ENCODE measurements at places on chromosomes 16 and 17.

GRCh38 chr17:76407509-76407908, 23.1 kb downstream of the SPHK1 start:
- DNase-seq: no peak

GRCh38 chr17:49390548-49391324, 23.9 kb downstream of the PHB1 start:
- no peak for DNase-seq

- no peak for DNase-seq
Observed at GRCh38 chr17:869567-870525, 87.7 kb downstream of the MRM3 start.

DNA sequence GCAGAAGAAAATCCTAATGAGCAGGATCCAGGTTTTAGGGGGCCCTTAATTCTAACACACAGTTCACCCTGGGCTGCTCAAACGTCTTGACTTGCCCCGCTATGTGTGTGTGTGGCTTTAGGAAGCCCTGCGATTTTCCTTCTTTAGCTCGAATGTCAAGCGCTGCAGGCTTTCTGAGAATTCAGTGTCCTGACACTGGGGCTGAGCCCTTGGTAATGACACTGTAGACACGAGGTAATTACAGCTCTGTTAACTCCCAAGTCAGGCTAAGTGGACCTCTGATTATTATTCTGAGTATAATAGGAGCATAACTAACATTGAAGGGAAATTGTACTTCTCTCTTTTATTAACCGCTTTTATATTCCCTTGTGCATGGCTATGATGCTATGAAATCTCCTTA, 202.1 kb downstream of the RBFOX1 start:
- no peak for DNase-seq

- no peak for DNase-seq
Observed at GRCh38 chr16:87790292-87791100, 24.7 kb upstream of the KLHDC4 start.

DNA sequence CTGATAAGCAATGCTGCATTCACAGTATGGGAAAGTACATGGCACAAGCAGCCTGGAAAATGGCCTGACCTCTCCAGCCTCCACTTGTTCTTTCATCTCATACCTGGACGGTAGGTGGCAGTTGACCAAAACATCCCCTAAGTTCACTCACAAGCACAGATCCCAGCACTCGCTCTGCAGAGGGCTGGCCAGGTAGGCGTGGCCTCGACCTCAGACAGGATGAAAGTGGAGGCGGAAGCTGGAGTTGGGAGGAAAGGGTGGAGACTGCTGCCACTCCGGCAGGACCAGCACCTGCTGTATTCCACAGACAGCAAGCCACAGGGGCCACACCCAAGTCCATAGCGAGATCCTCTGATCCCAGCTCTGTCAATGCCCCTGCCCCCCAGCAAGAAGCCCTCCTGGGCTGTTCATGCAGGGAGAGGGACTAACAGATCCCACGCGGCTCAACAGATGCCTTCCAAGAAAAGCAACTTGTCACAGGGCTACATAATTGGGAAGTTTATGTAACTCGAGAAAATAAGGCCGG, 31.3 kb downstream of the ZCCHC14 start:
- no peak for DNase-seq

- DNase-seq: no peak
Observed at GRCh38 chr17:61282377-61282776, 117.3 kb upstream of the TBX2 start.

DNA sequence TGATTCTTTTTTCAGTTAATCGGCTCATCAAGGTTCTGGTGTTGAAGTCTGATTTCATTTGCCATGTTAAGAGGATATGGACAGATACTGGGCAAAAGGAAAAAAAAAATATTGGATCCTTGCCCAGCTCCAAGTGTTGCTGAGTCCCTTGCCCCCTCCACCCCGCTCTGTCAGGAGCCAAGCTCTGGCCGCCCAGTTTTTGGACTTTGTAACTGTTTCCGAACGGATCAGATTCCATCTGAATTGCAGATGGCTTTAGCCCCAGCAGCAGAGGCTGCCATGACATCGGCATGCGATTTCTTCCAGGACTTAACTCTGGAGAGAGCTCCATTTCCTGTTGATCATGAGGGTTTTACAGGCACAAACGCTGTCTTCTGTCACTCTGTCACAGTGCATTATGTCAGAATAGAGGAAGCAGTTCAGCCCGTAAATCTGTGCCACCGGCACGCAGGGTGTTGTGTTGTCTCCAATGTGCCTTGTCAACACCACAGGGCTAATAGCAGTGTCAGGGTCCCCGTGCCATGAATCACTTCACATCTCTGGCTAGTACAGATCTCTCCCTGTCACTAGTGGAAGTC, 615.6 kb downstream of the MAF start:
- DNase-seq: no peak

DNA sequence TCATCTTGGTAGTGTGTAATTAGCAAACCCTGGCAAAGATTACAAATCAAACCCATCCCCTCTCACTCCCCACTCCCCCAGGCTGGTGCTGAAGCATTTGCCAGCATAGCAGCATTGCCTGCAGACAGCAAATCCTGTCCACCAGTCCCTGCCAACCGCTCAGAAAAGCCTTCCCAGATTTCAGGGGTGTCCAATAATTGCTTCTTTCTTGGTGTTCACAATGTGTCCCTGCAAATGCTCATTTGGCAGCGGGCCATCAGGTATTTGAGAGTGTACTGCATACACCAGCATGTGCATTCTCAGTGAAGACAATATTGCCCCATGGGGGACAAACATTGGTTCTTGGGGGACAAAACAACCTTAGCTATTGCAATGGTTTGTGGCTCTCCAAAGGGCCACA, 28.2 kb downstream of the ORC6 start:
- no peak for DNase-seq

DNA sequence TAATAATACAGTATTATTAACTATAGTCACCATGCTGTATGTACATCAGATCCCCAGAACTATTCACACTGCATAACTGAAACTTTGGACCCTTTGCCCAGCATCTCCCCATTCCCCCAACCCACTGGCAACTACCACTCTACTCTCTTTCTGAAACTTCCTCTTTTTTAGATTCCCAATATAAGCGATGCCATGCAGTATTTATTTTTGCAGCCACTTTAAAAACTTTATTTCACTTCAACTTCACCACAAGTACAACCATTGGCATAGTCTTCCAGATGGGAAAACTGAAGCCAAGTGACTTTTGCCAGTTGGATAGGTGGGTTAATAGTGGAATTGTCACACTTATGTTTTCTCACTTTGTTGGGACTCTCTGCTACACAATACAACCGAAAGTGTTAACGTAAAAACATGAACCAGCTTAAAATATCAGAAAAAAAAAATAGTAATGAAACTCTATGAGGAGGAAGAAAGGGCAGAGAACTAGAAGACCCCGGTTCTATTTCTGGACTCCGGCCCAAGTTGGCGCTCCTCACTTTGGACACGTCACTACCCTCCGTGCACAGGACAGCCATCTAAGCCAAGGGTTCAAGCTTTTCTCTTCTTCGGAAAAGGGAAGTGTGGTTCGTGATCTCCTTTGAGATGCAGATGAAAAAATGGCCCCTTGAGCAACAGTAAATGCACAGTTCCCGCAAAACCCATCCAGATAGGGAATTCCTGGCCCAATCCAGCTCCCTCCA, 743 bp downstream of the SHCBP1 start:
- DNase-seq: no peak

DNA sequence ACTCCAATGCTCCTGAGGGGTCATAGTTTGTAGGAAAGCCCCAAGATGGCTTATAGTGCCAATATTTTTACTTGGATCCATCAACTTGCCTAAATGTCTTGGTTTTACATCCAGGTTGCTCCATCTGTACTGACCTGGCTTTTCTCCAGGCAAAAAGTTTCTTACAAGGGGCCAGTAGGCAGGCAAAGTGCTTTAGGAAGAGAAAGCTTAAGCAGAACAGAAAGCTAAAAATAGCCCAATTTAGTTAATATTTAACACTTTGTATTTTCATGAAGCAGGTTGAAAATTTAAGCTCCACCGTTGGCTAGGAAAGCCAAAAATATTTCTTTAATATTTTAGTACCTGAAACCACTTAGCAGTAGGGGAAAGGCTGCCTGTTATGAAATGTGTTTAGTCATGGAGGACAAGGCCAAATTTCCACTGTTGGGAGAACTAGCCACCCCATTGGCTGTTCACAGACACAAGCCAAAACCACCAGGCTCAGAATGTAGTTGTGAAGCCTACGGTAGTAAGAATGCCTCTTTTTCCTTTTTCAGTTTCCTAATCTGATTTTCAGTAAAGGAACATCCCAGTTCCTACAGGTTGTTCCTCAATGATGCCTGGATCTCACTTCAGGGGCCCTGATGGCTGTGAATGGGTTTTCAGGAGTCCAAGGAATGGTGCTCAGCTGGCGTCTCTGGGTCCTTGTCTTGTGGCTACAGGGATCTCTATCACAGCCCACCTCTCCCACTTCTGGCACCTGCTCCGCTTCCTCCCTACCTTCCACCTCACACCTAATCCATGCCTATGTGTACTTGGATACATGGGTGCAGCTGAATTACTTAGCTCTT, 324.8 kb downstream of the PMP22 start:
- DNase-seq: no peak

DNA sequence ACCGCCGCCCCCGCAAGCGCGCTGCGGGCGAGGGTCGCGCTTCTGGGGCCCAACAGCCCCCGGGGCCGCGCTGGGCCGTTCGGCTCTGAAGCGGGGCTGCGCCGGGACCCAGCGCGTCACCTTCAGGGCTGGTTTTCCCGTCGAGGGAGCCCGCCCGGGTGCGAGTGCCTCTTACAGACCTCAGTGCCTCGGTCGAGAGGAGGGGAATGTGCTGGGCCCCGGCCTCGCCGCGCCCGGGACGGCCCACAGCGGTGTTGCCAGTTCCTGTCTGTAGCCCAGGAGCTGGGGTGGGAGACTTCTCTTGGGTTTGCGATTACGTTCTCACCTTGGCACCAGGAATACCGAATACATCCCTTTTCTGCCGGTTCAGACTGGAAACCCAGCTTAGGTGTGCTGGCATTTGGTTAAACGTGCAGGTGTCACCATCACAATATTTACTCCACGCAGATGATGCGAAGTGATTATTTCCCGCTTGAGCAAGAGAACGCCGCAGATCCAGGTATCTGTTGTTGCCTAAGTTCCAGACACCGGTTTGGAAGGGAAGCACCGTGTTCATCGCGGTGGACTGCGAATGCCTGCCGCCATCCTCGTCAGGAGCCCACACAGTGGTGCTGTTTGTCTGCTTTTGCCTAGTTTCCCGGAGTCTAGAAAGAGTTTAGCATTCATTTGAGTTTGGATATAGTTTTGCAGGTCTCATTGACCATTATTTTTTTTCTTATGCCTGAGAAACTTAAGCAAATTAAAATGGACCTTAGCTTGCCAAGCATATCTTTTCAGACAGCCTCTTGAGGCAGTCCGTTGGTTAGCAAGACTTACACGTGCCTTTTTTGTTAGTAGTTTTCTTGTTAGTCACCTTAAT, 914 bp downstream of the MAP1LC3B start:
- no peak for DNase-seq

Data from stimulated activated CD8-positive, alpha-beta memory T cell treated with anti-CD3 and anti-CD28 coated beads, Interleukin-4, amount 100 ng/mL, for 1 hour (primary cell).